ENCODE measurements at places on chromosomes 4 and X.

DNA sequence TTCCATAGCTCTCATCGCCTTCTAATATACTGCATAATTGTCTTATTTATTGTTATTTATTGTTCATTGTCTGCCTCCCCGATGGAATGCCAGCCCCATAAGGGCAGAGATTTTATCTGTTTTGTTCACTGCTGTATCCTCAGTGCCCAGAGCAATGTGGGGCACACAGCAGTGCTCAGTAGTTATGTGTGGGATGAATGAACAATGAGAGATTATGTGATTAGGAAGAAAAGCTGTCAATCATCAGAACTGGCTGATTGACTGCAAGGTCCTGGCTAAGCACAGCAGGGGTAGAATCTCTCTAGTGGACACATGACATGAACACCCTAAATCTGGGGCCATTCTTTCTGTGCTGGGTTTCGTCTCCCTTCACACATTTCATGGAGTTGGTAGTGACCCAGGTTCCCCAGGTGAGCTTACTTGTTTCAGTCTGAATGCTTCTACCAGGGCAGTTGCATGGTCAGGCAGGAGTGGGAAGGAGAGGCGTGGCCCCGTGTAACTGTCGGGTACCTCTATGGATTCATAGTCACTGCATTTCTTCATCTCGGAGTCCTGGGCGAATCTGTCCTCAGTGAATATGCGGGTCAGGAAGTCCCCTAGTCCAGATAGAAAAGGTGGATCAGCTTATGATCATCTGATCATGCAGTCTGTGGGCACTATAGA is 12.6 kb downstream of the PPEF2 start:
- H3K27ac ChIP-seq = no peak overlapping the region
- DNase-seq = no peak
- no peak overlapping the region for H3K4me3 ChIP-seq
- no peaks in the 10 kb centered on the region for H3K27me3 ChIP-seq
- no peaks in the 10 kb centered on the region for H3K36me3 ChIP-seq

GRCh38 chr4:109532182-109532581 is 27.9 kb upstream of the MCUB start:
- H3K27ac ChIP-seq = no peak overlapping the region
- H3K36me3 ChIP-seq = peaks cover 8% of the 10 kb centered on the region
- no peak overlapping the region for H3K4me3 ChIP-seq
- DNase-seq = no peak
- no peaks in the 10 kb centered on the region for H3K4me1 ChIP-seq

- H3K4me3 ChIP-seq = no peak overlapping the region
- no peak overlapping the region for H3K27ac ChIP-seq
- no peaks in the 10 kb centered on the region for H3K4me1 ChIP-seq
- H3K36me3 ChIP-seq = no peaks in the 10 kb centered on the region
- no peak for DNase-seq
- no peaks in the 10 kb centered on the region for H3K27me3 ChIP-seq
Observed at GRCh38 chr4:165834116-165834515, 38.9 kb upstream of the TLL1 start.

DNA sequence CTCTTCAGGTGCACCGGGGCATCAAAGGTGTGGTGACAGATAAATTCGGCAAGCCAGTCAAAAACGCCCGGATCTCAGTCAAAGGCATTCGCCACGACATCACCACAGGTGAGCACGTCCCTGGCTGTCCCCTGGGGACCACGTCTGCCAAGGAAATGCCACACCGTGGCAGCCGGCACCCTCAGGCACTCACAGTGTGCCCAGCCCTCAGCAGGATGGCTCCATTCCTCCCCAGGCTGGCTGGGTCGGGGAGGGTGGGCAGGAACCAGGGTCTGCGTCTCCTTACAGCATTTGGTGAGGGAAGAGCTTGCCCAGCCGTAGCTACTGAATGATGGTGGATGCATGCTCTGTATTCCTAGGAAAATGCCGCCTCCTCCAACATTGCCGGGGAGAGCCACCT is 25.9 kb downstream of the CPZ start:
- no peaks in the 10 kb centered on the region for H3K36me3 ChIP-seq
- H3K27me3 ChIP-seq = no peaks in the 10 kb centered on the region
- DNase-seq = no peak

GRCh38 chr4:28014469-28014868 is 1153.8 kb downstream of the STIM2 start:
- no peak overlapping the region for H3K27ac ChIP-seq
- DNase-seq = no peak

GRCh38 chr4:90542216-90542615 is 415.0 kb downstream of the CCSER1 start:
- H3K27me3 ChIP-seq = no peaks in the 10 kb centered on the region
- H3K36me3 ChIP-seq = no peaks in the 10 kb centered on the region
- no peak overlapping the region for H3K27ac ChIP-seq
- no peak overlapping the region for H3K4me3 ChIP-seq
- peak; percentile 48 for DNase-seq

All from endothelial cell of umbilical vein (primary cell).